ENCODE measurements at places on chromosomes 5 and 9.
A peak's percentile ranks its signal among the peaks of the same experiment; 100 is the strongest.

- DNase-seq, result no peak
Measured at GRCh38 chr5:154794525-154795234, 39.5 kb downstream of the LARP1 start.

DNA sequence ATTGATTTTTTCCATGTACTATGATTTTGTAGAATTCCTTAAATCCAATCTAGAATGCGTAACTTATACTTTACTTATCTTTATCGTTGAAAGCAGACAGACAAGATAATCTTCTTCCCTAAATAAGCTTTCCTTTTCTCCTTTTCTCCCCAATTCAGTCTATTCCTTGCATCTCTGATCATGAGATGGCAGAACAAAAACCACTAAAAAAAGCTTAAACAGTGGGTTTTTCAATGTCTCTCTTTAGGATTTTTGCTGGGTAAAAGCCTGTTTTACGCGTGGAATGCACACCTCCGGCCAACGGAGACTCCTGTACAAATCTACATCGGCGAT, 755 bp downstream of the CDKN2B start:
- no peak for DNase-seq

DNA sequence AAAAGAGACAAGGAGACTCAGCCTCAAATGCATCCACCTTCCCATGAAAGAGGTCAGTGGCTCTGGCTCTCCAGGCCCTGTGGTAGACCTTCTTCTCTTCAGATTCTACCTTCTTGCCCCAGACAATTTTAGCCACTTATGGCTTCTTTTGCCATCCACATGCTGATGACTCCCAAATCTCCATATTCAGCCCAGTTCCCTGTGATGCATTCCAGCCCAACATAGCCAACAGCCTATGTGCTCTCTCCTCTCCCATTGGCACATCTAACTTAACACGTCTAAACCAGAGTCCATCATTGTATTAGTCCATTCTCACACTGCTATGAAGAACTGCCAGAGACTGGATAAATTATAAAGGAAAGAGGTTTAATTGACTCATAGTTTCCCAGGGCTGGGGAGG, 108.8 kb downstream of the FSTL4 start:
- no peak for DNase-seq

- DNase-seq, result no peak
Measured at GRCh38 chr5:74613283-74613682, 27.2 kb downstream of the ENC1 start.

GRCh38 chr5:159207686-159208513, 1.5 kb downstream of the RNF145 start:
- DNase-seq, result peak; percentile 73

DNA sequence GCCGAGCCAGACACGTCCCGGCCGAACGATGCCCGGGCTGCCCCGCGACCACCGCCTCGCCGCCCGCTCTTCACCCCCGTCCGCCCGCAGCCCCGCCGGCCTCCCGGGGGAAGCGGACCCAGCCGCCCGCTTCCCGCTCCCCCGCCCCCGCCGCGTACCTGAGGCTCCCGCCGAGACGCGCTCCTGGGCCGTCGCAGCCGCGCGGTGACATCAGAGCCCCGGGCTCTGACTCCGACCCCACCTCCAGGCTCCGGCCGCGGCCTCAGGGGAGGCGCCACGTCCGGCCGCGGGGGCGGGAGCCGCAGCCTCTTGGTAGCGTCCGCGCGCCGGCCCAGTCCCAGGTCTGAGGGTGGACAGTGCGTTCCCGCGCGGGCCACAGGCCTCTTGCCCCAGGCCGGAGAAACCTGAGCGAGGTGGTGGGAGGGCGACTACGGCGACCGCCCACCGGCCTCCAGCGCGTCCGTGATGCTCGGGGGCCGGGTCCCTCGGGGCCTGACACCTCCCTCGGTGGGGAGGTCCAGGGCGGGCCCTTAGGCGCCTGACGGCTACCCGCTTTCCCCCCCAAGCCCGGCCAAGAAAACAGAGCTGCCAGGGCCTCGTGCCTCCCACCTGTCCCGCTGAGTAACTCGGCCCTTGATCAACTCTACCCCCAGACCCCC, at the start of gene SHROOM1:
TSS of gene SHROOM1 (minus strand) at position 212 of the 659 bp plus-strand sequence. CDS start 4,507 bp downstream, outside the sequence.
- DNase-seq, result no peak

DNA sequence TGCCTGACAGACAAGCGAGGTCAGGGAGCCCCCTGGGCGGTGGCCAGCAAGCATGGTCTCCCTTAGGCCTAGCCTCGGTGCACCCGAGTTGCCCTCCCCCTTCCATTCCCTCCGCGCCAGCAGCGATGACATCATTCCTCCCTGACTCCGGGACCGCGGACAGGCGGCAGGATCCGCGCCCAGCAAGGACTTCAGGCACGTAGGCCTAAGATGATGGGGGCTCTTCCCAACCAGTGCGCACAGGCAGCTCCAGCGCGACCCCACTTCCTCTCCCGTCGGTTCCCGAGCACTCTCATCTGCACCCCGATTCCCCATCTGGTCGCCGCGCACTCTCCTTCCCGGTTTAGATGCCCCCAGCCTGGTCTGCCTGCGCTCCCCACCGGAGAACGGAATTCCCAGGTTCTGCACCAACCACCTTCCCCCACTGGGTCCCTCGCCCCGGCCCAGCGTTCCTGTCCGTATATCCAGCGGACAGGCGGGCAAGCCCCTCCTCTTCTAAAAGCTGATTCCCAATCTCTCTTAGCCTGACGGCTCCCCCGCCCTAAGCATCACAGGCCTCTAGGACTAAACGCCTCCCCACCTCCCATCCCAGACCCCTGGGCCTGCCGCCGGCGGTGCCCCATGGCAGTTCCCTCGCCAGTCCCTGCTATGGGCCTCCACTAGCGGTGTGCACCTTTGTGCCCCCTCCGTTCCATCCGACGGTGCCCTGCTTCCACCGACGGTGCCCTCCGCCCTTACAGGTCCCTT, 931 bp downstream of the FAM219A start:
- no peak for DNase-seq

GRCh38 chr5:68007451-68007850, 208.1 kb upstream of the PIK3R1 start:
- DNase-seq, result no peak

DNA sequence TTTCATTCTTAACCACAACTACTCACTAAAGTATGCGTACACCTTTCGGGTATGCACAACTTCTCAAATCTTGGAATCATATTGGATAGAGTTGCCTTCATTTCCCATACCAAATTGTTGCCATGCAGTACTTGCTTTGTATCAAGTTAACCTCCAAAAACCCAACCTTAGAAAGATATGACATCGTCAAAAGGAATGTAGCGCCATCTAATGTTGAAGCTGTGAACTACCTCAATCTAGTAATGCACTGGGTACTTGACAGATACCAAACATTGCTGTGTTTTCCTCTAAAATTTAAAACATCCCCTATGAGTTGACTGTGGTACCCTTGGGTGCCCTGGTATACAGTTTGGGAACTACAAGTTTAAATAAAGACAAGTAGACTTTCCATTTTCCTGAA, 318.4 kb downstream of the ARL15 start:
- no peak for DNase-seq

DNA sequence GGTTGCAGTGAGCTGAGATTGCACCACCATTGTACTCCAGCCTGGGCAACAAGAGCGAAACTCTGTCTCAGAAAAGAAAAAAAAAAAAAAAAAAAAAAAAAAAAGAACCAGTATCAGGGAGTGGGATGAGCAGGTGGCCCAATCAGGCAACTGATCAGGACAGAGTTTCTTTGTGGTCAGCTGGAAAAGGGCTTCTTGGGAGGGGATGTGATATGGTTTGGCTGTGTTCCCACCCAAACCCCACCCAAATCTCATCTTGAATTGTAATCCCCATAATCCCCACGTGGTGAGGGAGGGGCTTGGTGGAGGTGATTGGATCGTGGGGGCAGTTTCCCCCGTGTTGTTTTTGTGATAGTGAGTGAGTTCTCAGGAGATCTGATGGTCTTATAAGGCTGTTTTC, 4.7 kb upstream of the GCNT1 start:
- DNase-seq, result no peak

- no peak for DNase-seq
Measured at GRCh38 chr9:73176450-73176875, 24.8 kb downstream of the ANXA1 start.

- no peak for DNase-seq
Measured at GRCh38 chr9:134602547-134603362, 38.8 kb upstream of the COL5A1 start.

GRCh38 chr5:109407913-109408312, 1.9 kb downstream of the PJA2 start:
- no peak for DNase-seq

DNA sequence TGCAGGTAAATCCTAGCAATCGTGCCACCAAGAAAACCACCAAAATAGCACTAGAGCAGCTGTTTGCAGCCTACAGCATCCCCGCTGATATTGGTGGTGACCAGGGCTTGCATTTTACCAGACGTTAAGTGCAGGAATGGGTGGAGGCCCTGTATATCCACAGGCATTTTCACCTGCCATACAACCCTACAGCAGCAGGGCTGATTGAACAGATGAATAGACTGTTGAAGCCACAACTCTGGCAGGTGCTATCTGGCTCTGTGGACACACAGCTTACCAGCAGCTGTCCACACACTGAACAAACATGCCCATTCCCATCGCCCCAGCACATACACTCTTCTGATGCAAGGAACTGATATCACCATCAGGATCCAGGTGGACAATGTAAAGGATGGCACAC, 154.5 kb upstream of the APC start:
- DNase-seq, result no peak

DNA sequence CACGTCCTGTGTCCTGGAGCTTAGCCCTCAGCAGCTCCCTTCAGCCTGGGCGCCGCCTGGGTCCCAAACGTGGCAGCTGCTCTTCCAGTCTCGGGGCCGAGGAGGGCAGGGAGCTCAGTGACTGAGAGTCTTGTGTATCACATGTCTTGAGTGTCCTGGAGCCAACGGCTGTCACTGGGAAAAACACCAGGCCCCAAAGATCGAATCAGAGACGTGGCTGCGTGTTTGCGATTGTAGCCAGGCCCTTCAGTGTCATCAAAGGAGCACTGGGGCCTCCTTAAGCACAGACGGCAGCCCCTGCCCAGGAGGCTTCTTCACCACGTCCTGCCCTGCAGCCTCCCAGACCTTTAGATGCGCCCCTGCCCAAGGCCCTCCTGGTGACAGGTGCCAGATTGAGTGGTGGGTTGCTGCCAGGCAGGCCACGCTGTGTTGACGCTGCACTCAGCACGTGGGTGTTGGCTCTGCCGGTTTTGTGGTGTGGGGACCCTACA, 5.7 kb upstream of the EXOC3 start:
- no peak for DNase-seq

DNA sequence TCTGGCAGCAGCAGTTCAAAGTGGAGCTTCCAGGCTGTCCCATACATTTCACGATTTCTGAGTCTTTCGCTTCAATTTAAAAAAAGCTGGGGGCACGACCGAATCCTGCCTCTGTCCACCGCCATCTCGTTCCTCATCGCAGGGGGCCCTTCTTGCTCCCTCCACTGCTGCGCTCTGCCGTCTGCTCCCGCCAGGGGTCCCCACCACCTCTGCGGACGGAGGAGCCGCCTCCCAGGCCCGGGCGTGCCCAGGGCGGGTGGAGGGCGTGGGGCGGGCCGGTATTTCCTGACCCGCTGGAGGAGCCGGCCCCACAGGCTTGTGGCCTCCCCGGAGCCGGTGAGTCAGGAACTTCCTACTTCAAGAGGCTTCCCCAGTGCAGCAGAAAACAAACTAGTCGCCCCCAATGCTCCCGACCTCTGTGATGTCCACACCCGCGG, 50.4 kb downstream of the USP20 start:
- DNase-seq, result peak; percentile 91

GRCh38 chr9:89243296-89244061, 64.9 kb upstream of the SHC3 start:
- DNase-seq, result no peak

DNA sequence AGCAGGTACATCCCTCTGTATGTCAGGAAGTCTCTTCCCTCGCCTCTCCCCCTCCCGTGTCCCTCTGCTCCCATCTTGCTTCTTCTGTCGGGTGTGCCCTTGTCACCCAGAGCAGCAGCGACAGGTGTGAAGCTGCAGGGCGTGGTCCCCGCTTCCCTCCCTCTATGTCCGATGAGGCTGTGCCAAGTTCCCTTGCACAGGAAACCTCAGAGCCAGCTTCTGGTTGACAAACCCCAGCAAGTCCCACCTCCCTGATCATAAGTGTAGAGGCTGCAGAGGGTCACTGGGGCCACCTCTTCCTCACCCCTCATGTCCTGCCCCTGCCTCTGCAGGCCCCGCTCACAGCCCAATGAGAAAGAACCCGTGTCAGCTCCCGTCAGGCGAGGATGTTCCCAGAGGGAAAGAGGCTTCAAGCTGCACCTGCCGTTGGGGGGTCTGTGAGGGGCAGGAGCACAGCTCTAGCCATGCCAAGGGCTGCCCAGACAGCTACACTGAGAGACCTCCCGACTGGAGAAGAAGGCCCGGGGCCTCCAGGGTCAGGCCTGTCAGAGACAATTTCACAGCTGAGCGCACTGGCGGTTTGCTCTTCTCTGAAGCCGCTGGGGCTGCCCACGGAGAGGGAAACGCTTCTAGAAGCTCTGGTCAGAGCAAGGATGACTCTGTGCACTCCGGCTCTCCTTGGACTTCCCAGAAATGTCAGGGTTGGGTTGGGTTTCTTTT, 73.3 kb downstream of the AK8 start:
- DNase-seq, result no peak

DNA sequence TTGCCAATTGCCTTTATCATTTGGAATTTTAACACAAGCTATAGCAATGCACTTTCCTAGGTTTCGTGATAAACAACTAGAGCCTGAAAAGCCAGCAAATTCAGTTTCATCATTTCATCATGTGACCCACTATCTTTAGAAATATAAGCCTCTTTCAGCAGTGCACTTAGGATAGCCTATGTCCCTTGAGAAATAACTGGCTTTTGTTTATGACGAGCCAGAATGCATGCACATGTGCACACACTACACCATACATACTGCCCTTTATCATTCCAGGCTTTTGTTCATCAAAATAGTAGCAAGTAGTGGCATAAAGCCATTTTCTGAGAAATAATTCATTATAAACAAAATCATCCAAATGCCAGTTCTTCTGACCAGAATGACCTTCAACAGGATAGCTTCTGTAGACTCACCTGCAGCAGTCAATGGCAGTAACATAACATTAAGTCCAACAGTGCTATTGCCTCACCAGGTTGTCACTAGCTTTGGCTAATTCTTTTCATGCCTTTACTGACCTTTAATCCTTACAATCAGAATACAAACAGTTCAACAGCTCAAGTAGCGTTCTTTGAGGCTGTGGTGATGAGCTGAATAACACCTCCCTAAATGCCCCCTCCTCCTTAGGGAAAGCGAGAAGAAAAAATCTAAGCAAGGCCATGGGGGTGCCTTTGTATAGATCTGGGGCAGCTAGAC, 132.3 kb upstream of the SMARCA2 start:
- no peak for DNase-seq

DNA sequence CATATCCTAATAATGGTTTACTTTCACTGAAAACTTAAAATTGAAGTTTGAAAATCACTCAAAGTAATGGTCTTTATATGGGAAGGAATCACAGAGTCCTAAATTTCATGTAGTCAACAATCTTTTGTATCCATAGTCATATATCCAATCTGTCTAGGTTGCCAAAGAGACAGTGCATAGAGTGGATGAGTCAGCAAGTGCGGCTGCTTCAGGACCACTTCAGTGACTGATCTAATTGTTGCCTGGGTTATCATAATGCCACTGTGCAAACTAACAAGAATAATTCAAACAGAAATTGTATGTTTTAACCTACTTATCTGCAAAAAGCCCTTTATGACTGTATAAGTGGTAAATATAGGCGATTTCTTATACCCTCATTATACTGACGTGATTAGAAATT, 211.3 kb upstream of the PRR16 start:
- no peak for DNase-seq

GRCh38 chr9:130426467-130426773, 18.3 kb upstream of the ASS1 start:
- no peak for DNase-seq

GRCh38 chr5:122312591-122313406, 762 bp downstream of the SNCAIP start:
- DNase-seq, result no peak

GRCh38 chr5:59976342-59976741, 82.8 kb upstream of the PDE4D start:
- no peak for DNase-seq

Data from stimulated activated CD4-positive, alpha-beta T cell treated with anti-CD3 and anti-CD28 coated beads, Interleukin-12 subunit alpha, Interleukin-12 subunit beta, amount 100 ng/mL, for 4 hours (primary cell).